WTC11 (cell line): ENCODE measurements at places on chromosomes 7 and 10.

GRCh38 chr10:89245802-89246201 lies 5.8 kb downstream of the LIPA start:
- DNase-seq, result no peak

DNA sequence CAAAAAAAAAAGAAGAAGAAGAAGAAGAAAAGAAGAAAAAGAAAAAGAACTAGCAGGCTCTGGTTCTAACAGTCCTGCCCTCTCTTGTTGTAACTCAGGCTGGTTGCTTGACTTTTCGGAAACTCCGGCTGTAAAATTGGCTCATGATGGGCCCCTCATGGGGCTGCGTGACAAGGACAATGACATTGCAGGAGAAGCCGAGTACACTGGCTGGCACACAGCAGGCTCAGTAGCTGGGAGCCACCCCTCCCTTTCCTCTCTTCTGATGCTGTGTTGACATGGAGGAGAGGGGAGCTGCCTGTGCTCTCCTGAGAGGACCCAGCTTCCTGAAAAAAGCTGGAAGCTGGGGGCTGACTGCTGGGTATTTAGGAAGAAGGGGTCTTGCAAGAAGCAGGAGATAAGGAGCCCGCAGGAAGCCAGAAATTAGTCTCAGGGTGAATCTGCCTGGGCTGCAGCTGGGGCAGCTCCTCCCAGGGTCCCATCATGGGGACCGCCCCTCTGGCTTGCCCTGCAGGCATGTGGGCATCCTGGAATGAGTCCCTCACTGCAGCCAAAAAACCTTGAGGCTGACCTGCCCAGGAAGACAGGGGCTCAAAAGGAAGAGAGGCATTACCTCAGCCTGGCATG lies 14.6 kb upstream of the GPR26 start:
- DNase-seq, result no peak

GRCh38 chr7:119026391-119026790 lies 801.9 kb downstream of the ANKRD7 start:
- no peak for DNase-seq

DNA sequence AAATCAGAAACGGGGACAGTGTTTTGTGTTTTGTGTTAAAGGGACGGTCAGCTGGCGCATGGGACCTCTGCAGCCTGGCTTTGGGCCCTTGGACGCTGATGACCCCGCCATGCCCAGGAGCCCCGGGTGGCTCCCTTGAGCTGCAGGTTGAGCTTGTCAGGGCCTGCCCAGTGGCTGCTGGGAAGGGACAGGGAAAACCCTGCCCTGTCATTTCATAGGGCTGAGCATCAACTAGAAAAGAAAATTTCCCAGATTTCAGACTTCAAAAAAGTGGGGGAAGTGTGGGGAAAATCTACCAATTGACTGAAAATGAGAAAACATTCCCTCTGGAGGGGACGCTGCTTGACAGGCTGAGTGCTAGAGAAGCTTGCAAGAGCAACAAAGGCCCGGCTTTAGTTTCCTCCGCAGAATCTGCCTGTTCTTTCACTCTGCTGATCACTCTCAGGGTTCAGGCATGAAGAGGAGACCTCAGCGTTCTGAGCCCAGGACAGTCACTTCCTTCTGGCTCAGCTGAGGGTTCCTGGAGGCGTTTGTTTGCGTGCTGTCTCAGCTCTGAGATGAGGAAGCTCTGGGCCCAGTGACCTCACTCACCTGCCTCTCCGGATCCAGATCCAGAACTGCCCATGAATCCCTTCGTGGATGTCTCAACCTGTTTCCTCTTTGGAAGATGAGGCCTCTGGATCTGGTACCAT lies 18.6 kb upstream of the DNAJB6 start:
- no peak for DNase-seq

GRCh38 chr10:79409726-79410085 lies 35.7 kb downstream of the ZCCHC24 start:
- no peak for DNase-seq

- DNase-seq, result no peak
These were observed 653.2 kb upstream of the MKI67 start for GRCh38 chr10:128779416-128779815.

GRCh38 chr7:81383846-81384245 lies 386.0 kb downstream of the HGF start:
- DNase-seq, result no peak

- no peak for DNase-seq
These were observed 157.5 kb upstream of the TNS3 start for GRCh38 chr7:47739301-47739875.

DNA sequence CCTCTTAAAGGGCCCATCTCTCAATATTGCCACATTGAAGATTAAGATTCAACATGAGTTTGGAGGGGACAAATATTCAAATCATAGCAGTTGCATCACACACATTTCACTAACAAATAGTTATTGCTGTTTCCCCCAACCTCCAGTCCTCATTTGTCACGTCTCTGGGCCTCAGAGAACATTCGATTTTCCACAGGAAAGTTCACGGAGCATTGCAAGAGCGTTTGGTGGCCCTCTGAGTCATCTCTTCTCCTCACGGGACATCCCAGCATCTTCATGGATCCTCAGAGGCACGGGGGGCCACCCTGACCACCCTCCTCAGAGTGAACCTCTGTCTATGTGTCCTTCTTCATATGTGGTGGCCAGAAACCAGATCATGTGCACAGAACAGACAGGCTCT lies 50.3 kb upstream of the CHST15 start:
- DNase-seq, result no peak

- no peak for DNase-seq
These were observed 196.5 kb upstream of the PRPS1L1 start for GRCh38 chr7:18224138-18224537.

- no peak for DNase-seq
These were observed 7.2 kb downstream of the HOXA13 start for GRCh38 chr7:27192546-27193334.

DNA sequence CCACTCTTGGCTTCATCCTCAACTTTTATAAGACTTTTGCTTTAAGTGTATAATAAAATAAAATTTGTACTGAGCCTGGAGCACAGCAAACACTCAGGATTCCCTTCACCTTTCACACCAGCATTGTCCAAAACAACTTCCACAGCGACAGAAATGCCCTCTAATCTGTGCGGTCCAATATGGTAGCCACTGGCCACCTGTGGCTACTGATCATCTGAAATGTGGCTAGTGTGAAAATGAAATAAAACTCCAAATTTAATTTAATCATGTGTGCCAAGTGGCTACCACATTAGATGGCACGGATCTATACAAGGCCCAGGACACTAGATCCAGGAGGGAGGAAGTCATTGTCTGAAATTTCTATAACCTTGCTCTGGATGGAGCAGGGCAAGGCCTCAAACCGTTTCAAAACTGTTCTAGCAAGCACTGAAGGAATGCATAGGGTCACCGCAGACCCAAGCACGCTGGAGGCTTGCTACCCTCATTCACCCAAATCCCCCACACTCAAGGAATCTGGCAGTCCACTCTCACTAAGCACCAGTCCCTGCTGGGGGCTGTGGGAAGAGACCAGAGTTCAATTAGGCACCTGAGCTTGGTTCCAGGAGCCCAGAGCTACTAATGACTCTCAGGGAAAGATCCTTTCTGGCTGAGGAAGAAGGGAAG lies 6.3 kb upstream of the MYO1G start:
- DNase-seq, result no peak

DNA sequence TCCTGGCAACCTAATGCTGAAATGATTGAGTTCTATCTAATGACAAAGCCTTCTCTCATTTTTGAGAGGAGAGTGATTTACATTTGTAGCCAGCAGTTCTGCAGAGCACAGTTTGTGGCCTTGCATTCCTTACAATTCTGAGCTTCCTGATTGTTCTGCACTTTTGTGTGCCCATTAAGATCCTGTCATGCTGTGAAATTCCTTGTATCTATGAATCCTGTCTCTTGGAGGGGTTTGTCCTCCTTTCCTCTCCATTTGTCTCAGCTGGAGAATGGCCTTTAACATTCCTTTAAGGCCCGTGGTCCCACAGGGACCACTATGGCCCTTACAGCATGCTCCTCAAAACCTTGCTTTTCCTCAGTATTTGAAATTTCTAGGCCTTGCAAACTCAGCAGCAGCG lies 10.4 kb downstream of the KLHL7 start:
- DNase-seq, result no peak

- DNase-seq, result no peak
These were observed 156.8 kb downstream of the FAM107B start for GRCh38 chr10:14617852-14618251.

GRCh38 chr7:117962366-117962994 lies 89.2 kb upstream of the CTTNBP2 start:
- no peak for DNase-seq

GRCh38 chr7:135499818-135500217 lies 10.1 kb downstream of the CNOT4 start:
- DNase-seq, result no peak

DNA sequence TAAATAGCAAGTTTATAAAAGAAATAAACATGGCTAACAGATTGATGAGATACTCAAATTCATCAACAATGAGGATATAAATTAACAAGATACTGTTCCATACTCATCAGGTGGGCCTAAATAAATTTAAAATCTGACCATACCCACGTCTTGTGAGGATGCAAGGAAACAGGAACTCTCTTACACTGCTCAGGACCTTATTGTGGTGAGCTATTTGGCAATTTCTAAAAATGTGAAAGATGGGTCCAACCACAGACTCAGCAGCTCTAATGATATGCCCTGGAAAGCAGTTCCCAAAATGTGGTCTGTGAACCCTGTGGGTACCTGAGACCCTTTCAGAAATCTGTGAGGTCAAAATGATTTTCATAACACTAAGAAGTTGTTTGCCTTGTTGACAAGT lies 21.5 kb downstream of the RPP38 start:
- DNase-seq, result no peak

- no peak for DNase-seq
These were observed 5.0 kb downstream of the CD36 start for GRCh38 chr7:80643336-80643915.
